ENCODE measurements at places on chromosomes 6 and 20.

DNA sequence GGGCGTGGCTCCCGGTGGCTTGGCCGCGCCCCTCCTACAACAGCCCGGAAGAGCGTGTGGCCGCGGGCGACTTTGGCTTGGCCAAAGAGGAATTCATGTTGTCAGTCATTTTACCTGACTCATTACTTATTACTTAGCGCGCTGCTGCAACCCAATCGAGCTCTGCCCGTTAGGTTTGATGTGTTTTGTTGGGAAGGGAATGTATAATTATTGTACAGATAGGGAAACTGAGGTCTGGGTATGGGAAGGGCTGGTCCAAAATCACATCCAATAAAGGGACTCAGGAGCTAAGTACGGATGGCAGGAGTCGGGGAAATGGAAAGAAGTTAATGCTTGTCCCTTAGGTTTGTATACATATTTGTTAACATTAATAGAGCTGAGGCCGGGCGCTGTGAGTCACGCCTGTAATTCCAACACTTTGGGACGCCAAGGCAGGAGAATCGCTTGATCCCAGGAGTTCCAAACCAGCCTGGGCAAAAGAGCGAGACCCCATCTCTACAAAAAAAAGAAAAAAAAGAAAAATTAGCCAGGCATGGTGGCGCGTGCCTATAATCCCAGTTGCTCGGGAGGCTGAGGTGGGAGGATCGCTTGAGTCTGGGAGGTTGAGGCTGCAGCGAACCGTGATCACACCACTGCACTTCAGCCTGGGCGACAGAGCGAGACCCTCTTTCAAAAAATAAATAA, 639 bp upstream of the ZNF335 start:
- H3K4me1 ChIP-seq: peaks cover 2% of the 10 kb centered on the region
- H3K27me3 ChIP-seq: no peaks in the 10 kb centered on the region
- H3K4me3 ChIP-seq: peak overlapping the region; percentile 62
- no peak for DNase-seq
- H3K36me3 ChIP-seq: peaks cover 6% of the 10 kb centered on the region
- peak overlapping the region; percentile 98 for H3K27ac ChIP-seq

- H3K27me3 ChIP-seq: no peaks in the 10 kb centered on the region
- H3K4me1 ChIP-seq: no peaks in the 10 kb centered on the region
- H3K4me3 ChIP-seq: no peak overlapping the region
- no peak overlapping the region for H3K27ac ChIP-seq
- no peaks in the 10 kb centered on the region for H3K36me3 ChIP-seq
Measured at GRCh38 chr6:11730641-11731040, 48.0 kb downstream of the ADTRP start.

- H3K27ac ChIP-seq: no peak overlapping the region
- H3K4me3 ChIP-seq: no peak overlapping the region
- DNase-seq: no peak
- no peaks in the 10 kb centered on the region for H3K36me3 ChIP-seq
- H3K27me3 ChIP-seq: no peaks in the 10 kb centered on the region
Measured at GRCh38 chr20:18635380-18635779, 47.5 kb downstream of the DTD1 start.

GRCh38 chr6:138572167-138572875, 73.0 kb upstream of the NHSL1 start:
- H3K4me3 ChIP-seq: peak overlapping the region; percentile 60
- peak overlapping the region; percentile 88 for H3K27ac ChIP-seq
- no peaks in the 10 kb centered on the region for H3K36me3 ChIP-seq
- H3K4me1 ChIP-seq: peaks cover 2% of the 10 kb centered on the region
- no peaks in the 10 kb centered on the region for H3K27me3 ChIP-seq

DNA sequence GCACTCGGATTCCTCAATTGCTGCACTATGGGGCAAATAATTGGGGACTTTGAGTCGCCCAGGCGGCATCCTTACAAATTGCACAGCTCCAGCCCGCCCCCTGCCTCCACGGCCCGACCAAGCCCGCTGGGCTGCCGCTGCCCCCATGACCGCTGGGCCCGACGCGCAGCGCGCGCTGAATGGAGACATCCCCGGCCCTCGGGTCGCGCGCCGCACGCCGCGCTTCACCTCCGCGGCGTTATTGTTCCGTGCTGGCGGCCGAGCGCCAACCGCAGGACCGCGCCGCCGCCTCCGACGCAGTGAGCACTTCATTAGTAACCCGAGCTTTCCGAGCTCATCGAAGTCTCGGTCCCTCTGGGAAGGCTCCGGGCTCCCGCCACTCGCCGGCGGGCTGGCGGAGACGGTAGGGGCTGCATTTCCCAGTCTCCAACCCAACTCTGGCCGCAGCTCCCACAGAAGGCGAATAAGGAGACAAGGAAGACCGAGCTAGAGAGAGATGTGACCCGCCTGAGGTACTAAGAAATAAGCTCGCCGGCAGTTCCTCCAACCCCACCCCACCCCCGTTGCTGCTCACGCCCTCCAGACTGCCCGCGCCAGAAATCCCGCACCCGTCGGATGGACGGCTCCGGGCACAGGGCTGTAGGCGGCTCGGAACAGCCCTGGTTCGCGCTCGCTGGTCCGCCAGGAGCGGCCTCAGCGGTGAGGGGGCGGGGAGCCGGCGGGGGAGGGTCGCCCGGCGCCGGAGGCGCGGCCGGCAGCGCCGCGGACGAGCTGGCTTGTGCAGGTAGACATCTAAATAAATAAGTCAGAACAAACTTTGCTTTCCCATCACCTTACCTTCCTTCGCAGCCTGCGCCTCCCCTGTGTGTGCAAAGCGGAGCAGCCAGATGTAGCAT, 703 bp downstream of the EPHA7 start:
- H3K4me3 ChIP-seq: no peak overlapping the region
- H3K4me1 ChIP-seq: peaks cover 21% of the 10 kb centered on the region
- no peak overlapping the region for H3K27ac ChIP-seq
- H3K36me3 ChIP-seq: no peaks in the 10 kb centered on the region

- no peak for DNase-seq
- no peaks in the 10 kb centered on the region for H3K36me3 ChIP-seq
- no peaks in the 10 kb centered on the region for H3K27me3 ChIP-seq
- H3K4me1 ChIP-seq: no peaks in the 10 kb centered on the region
- H3K27ac ChIP-seq: no peak overlapping the region
- no peak overlapping the region for H3K4me3 ChIP-seq
Measured at GRCh38 chr6:48985025-48985424, 478.0 kb downstream of the MMUT start.
